ENCODE measurements at places on chromosomes 7 and 10.

- DNase-seq, result no peak
These were observed 80.5 kb downstream of the TNS3 start for GRCh38 chr7:47501406-47501805.

DNA sequence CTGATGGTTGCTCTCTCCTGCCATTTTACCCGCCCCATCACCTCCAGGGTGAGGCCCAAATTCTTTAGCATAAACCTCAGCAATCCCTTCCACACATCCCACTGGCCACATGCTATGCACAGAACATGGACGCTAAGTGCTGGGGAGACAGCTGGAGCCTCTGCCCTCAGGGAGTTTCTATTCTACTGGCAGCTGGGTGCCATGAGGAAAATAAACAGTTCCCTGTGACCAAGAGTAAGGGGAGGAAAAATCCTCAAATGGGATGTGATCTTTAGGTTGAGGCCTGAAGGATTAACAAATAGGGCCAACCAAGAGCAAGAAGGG lies 1.2 kb downstream of the PARP12 start:
- no peak for DNase-seq

DNA sequence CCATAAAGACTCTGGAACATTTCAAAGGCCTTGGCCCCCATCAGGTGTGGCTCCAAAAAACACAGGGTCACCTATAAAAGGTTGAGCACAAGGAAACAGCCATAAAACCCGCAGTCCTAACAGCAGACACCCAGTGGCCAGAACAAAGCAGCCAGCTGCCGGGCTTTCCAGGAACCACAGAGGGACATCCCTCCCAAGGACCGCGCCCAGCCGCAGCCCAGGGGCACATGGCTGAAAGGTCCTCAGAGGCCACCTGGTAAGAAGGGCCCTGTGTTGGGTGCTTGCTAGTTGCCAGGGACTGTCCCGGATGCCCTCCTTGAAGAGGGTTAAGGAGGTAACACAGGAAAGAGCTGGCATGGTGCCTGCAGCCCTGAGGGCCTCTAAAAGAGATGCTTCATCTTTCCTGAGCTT lies 32.7 kb downstream of the KCNMA1 start:
- DNase-seq, result no peak

GRCh38 chr10:86946213-86947155 lies 10.9 kb downstream of the MMRN2 start:
- DNase-seq, result no peak

DNA sequence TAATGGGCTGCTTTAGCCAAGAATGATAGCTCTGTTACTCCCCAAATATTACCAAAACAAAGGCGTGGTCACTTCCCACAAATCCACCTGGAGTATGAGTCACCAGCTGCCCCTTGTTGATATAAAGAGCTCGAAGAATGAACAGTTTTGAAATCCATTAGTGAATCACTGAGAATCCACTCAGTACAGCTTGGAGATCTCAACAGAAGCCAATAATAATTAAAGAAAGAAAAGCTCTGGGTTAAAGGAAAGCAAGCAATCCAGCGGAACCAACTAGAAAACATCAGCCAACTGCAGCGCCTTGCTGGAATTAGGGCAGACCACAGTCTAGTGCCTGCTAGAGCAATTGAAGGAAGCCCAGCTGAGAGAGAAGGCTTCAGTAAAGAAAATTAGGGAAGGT lies 576.0 kb upstream of the C7orf33 start:
- peak; percentile 34 for DNase-seq

DNA sequence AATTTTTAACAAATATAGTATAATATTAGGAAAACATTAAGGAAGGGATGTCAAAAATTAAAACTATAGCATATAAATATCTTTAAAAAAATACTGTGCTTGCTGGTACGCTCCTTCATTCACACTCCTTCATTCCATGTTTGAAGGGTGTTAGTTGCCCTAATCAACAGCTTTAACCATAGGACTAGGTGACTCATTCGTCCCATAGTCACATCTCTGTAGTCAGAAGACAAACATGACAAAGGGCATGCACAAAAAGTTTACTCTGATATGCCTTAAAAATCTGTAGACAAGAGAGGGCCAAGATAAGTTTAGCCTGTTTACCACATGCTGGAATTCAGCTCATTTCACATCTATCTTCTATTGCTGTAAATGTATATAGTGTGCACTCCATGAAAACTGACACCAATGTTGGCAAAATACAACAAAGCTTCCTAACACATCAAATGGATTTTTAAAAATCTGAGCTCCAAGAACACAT lies 646 bp downstream of the FAM13C start:
- DNase-seq, result no peak

DNA sequence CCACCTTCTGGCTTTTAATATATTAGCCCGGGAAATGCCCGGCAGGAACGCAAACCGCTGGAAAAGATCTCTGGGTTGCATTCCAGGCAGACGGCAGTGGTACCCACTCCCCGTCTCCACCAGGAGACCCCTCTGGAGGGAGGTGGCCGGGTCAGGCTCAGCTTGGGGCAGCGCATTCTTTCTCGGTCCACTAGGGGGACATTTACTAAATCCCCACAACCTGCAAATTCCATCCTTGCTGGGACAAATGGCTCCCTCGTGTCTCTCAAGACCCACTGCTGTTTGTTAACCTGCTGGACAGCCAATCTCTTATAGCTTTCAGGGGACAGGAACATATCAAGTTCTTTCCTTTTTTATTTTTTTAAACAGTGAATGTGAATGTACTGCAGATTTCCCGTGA lies 45.8 kb upstream of the CARD11 start:
- no peak for DNase-seq

DNA sequence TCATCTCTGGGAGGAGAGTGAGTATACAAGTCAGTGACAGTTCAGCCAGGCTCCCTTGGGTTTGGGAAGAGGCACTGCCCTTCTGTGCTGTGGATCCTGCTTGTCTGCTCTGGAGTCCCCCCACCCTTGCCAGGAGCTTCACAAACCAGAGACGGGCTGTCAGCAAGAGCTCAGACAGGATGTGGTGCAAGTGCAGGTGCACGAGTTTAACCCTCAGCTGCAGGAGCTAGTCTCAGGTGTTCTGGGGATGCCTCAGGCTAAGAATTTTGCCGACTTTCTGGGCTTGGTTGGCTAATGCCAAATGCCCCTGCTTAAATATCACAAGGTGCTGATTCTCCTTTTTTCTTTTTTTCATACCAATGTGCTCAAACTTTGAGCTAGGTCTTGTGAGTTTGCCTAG lies 22.3 kb downstream of the ZNF783 start:
- DNase-seq, result no peak

GRCh38 chr10:74753442-74754211 lies 72.8 kb upstream of the KAT6B start:
- no peak for DNase-seq

GRCh38 chr7:44112997-44113763 lies 9.0 kb downstream of the AEBP1 start:
- DNase-seq, result no peak

DNA sequence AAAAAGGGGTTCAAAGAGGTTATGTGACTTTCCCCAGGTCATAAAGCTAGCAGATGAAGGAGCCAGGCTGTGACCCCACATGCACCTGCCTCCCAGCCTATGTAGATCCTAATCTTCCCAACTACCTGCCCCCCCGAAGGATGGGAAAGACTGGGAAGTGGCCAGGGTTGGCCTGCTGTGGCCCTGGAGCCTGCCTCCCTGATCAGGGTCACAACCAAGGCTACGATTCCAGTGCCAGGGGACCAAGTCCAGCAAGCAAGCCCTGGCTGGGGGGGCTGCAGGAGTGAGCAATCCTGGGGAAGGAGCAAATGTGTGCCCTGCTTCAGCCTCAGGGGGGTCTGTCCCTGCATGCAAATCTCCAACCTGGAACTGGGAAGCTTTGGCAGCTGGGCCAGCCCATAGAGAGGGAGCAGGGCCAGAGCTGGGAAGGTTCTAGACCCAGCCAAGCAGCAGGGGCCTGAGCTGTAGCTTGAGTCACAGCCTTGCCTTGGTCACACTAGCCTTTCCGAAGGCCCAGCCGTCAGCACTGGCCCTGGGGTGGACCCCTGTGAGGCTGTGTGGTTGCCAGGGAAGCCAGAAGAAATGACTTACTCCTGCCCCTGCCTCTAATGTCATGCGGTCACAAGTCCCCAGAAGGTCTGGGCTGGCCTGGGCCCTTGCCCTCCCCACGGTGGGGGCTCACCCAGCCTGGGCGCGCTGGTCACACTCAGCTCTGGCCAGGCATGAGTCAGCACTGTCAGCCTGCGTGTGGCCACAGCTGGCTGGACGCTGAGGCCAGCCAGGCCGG lies 96.4 kb upstream of the ZMIZ1 start:
- DNase-seq, result no peak

DNA sequence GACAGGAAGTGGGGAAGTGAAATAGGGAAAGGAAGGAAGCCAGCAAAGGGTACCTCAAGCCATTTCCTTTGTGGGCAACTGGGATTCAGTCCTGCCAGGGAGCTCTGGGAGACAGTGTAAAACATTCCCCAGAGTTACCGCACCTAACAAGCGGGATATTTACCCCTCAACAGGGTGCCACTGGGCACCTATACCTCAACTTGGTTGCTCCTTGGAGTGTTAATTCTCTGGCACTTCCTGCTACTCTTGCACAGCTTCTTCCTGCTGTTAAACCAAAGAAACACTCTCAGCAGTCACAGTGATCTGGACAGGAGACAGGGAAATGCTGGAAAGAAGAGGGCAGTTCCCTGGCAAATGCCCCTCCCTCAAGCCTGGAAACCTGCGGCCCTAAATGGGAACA lies 151.3 kb downstream of the REEP3 start:
- DNase-seq, result no peak

DNA sequence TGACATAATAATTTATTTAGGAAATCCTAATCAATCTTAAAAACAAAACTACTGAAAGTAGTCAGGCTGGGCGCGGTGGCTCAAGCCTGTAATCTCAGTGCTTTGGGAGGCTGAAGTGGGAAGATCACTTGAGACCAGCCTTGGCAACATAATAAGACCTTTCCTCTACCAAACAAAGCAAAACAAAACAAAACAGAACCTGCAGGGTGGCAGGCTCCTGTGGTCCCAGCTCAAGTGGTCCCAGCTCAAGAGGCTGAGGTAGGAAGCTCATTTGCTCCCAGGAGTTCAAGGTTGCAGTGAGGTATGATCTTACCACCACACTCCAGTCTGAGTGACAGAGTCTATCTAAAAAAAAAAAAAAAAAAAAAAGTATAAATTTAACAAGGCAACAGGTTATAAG lies 748.0 kb downstream of the CNTNAP2 start:
- no peak for DNase-seq

- DNase-seq, result no peak
These were observed 458.2 kb upstream of the KLF6 start for GRCh38 chr10:4243169-4243568.

DNA sequence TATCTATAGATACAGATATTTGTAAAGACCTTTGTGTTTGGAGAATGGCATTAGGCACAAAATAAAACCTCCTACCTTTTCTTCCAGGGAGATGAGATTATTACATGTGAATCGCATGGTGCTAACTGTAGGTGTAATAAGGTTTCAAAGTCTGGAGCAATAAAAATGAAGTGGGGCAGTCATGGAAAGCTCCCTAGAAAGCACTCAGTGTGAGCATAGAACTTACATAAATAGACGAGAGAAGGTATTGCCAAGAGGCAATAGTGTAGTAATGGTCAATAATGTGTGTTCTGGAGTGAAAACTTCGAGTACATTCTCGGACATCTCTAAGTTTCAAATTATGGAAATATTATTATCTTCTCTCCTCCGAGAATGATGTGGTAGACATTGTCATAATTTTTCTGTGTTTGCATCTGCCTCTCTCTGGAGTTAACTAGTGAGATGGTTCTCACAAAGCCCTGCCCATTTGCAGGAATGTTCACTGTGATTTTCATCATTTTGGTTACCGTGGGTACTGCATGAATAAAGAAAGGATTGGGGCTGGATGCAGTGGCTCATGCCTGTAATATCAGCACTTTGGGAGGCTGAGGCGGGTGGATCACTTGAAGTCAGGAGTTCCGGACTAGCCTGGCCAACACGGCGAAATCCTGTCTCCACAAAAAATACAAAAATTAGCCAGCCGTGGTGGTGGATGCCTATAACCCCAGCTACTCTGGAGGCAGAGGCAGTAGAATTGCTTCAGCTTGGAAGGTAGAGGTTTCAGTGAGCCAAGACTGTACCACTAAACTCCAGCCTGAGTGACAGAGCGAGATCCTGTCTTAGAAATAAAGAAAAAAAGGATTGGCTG lies 10.6 kb downstream of the VIM start:
- DNase-seq, result no peak

DNA sequence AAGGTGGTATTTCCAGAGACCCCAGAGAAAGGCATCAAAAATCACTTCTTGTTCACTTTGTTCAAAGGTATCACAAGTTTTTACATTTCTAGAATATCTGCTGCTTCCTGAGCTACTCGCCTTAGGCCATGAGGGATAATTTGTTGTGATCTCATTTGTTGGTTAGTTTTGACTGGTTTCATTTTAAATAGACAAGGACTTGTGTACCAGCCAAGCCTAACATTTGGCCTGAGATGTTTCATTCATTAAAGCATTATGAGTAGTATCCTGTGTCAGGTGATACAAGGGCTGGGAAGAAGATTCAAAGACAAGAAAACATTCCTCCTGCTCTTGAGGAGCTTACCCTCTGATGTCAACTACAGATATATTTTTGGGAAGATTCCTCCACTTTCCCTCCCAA lies 170.3 kb upstream of the FAM171A1 start:
- DNase-seq, result no peak

- DNase-seq, result no peak
These were observed 119.0 kb downstream of the FANK1 start for GRCh38 chr10:126015413-126015812.

- DNase-seq, result no peak
These were observed 16.1 kb downstream of the DRGX start for GRCh38 chr10:49379596-49380410.

DNA sequence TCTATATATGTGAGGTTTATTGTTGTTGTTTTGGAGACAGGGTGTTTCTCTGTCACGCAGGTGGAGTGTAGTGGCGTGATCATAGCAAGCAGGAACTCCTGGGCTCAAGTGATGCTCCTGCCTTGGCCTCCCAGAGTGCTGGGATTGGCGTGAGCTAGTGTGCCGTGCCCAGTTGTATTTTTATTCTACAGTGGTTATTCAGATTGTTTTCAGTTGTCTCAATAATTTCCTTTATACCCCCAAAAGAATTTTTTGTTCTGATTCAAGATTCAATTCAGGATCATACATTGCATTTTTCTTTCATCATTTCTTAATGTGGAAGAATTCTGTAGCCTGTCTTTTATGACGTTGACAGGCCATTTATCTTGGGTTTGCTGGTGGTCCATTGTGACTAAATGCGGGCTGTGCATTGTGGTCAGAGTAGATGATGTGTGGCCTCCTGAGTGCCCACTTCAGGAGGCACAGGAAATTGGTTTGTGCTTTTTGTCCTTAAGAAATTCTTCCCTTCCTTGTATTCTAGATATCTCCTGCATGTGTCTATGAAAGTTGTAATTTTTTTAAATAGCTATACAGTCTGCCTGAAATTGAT lies 22.9 kb downstream of the RBM33 start:
- DNase-seq, result no peak

DNA sequence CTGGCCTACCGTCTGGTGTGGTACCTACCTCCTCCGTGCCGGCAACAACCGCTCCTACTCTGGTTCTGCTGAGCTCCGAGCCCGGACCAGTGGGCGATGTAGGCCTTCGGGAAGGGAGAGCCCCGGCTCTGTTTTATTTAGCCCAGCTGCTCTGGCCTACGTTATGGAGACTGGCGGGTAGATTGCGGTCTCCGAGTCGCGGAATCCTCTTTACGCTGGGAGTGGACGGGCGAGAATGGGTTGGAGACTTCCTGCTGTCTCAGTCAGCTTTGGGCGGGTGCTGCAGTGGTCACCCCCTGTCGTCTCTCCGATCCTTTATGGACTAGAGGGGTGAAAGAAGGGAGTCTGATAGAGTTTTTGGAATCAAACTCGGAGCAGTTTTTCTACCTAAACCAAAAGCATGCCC lies 406 bp downstream of the CBLL1 start:
- no peak for DNase-seq

Measured in NCI-H2081 treated with DMSO at 0.1 percent for 48 hours (cell line).